ENCODE measurements at places on chromosomes 1 and 21.

- no peak for DNase-seq
Measured at GRCh38 chr1:36772647-36773495, 261.4 kb downstream of the GRIK3 start.

GRCh38 chr1:151668090-151668489, 48.5 kb downstream of the CELF3 start:
- no peak for DNase-seq

DNA sequence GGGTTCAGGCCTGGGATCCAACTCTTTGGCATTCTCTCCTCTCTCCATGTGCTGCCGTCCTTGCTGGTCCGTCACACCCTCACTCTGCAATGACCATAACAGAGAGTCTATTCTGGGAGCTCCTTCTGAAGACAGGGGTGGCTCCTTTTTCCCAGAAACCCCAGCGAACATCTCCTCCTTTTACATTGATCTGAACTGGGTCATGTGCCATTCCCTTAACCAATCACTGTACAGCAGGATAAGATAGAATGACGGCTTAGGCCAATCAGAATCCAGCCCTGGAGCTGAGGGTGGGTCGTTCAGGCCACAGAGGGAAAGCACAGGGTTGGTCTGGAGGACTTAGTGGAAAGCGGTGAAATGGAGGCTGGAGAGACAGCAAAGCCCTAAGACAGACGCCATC, 740.1 kb downstream of the MATN1 start:
- DNase-seq, result no peak

DNA sequence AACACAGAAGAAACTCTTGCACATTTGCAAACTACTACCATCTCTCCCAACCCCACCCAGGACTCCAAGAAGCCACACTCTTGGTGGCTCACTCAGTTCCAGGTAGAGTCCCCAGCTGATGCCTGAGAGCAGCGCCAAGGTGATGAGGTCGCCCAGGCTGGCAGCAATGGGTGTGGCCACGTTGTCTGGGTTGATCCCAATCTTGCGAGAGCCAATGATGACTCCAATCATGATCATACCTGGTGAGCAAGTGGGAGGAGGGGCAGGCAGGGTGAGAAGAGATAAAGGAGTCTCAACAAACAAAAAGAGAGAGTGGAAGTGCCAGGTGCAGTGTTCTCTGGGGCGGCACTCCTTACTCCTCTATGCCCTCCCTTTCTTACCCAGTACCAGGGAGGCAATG, 14.4 kb downstream of the SLC41A1 start:
- DNase-seq, result no peak

DNA sequence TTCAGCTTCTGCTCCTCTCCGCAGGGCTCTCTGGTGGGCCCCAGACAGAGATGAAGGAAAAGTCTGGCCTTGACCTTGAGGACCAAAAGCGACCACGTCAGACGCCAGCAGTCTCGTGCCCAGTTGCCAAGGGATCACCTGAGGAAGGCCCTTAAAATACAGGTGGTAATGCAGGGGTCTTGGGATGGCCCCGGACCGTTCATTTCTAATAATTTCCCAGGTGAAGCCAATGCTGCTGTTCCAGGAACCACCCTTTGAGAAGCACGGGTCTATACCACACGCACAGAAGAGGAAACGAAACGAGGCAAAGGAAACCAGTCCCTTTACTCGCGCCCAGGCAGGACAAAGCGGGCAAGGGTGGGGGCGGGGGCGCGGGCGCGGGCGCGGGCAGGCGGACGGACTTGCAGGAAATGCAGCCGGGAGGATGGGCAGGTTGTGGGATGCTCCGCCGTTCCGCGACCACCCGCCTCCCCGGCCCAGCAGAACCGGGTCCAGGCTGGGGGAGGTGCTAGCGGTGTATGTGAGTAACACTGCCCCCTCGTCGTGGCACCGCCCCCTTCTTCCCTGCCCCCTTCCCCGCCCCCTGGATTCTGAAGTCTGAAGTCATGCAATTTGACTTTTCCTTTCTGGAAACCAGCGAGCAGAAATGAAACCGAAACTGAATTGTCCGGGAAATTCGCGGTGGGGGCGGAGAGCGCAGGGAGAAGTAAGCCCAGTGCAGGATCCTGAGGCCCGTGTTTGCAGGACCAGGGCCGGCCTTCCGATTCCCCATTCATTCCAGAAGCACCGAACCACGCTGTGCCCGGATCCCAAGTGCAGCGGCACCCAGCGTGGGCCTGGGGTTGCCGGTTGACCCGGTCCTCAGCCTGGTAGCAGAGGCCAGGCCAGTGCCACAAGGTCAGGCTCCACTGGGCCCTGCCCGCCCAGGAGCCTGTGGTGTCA, 5.8 kb upstream of the MX1 start:
- peak; percentile 91 for DNase-seq

DNA sequence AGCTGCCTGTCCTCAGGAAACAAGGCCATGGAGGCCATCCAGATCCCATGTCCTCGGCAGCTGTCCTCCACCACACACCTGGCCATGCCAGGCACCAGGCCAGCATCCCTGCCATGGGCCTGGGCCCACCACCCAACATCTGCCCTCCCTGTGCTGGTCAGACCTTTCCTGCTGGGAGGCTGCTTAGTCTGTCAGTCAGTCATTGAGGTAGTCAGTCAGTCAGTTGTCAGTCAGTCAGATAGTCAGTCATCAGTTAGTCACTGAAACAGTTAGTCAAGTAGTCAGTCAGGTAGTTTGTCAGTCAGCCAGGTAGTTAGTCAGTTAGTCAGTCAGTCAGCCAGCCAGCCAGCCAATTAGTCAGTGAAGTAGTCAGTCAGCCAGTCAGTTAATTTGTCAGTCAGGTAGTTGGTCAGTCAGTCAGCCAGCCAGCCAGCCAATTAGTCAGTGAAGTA, 17.2 kb downstream of the KRTAP10-1 start:
- DNase-seq, result no peak

GRCh38 chr21:42513151-42513984, at the start of gene SLC37A1:
TSS of gene SLC37A1 (plus strand) at chr21:42513852. CDS start at chr21:42518455, 4,603 bp downstream.
- peak; percentile 36 for DNase-seq

All from GM23248 (cell line).